Activated gamma-delta T cell treated with Interleukin-2 at 50 U/mL for 16 hours (primary cell): ENCODE measurements at places on chromosomes 2 and 18.

GRCh38 chr2:180505203-180505602 lies 475.2 kb upstream of the UBE2E3 start:
- DNase-seq, result no peak

DNA sequence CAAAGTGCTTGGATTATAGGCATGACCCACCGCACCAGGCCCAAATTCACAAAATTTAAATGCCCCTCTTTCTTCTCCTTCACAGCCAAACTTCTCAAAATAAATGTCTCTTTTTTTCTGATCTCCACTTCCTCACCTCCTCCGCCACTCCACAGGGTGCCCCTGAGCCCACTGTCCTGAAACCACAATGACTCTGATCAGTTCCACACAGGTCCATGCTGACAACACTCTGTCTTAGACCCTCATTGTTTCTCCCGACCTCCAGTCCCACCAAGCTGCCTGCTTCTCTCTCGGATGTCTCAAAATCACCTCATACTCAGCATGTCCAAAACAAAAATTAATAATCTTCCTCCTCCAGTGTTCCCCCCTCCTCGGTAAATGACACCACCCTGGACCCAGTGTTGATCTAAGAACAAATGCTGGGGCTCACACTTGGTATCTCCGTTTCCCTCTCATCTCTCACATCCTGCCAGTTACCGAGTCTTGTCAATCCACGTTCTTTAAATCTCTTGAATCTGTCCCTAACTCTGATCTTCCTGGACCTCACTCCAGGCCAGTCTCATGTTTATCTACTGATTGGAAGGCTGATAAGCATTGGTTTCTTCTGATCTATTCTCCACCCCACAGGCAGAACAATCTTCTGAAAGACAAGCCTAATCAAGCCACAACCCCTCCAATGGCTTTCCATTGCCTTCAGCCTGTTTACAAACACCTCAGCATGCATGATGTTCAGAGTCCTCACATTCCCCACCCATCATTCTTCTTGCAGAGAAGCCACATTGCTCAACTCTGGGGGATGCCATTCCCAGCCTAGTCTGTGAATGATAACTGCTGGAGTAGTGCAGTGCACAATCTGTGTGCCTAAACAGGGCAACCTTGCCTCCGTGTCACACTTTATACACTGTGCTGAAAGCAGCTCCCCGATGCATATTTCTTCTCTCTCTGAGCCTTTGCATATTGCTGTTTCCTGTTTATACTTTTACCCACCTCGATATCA lies 12.4 kb upstream of the ANKRD44 start:
- peak; percentile 24 for DNase-seq

DNA sequence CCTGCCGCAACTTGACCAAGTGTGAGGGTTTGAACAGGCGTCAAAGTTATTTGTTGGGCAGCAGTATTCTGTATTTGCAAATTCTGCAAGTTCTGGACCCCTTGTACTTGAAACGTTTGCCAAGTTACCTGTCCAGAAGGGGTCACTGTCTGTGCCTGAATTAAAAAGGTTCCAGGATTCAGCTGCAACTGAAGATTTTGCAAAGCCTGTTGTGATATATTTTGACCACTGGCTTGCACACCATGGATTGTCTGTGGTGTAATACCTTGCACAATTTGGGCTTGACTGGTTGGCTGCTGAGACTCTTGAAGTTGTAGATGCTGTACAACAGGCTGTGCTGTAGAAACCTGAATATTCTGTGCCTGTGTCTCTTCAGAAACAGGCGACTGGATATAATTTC lies 10.2 kb downstream of the SP3 start:
- no peak for DNase-seq

GRCh38 chr18:57660961-57661360 lies 39.3 kb upstream of the NARS1 start:
- no peak for DNase-seq

DNA sequence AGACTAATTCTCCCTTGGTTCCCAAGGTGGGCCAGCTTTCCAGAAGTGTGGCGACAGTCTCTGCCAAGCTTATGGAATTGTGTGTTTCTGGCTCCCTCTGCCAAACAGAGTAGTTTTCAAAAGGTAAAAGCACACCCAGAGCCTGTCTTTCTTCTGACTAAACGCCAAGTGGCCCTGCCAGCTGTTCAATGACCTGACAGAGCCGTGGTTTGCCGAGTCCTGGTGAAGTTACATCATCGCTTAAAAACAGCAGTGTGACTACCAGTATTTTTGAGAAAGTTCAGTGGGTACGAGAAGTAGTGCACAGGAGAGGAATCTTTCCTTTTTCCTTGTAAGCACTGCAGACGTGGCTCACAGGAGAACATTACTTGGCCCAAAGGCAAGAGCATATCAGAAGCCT lies 1.9 kb downstream of the PER2 start:
- no peak for DNase-seq

- no peak for DNase-seq
Observed at GRCh38 chr2:173854840-173855239, 110.3 kb downstream of the SP3 start.

- DNase-seq, result no peak
Observed at GRCh38 chr2:142100970-142101369, 29.8 kb downstream of the LRP1B start.

DNA sequence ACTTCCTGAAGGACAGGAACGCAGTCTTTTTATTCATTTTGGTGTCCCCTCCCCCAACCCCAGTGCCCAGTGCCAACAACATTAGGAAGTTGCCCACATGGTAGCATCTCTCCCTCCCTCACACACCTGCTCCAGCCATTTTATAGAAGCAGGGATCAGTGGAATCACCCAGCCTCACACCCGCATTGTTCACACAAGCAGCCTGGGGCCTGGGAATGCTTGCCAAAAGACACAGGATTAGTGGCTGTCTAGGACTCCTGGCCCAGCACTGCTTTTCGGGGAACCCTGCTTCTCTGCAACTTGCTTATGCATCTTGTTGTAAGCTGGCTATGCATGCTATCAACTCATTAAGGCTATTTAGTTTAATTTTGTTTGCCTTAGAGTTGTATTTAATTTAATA lies 17.9 kb downstream of the TMEM37 start:
- DNase-seq, result no peak

GRCh38 chr2:96763511-96764252 lies 3.0 kb downstream of the CNNM4 start:
- no peak for DNase-seq

DNA sequence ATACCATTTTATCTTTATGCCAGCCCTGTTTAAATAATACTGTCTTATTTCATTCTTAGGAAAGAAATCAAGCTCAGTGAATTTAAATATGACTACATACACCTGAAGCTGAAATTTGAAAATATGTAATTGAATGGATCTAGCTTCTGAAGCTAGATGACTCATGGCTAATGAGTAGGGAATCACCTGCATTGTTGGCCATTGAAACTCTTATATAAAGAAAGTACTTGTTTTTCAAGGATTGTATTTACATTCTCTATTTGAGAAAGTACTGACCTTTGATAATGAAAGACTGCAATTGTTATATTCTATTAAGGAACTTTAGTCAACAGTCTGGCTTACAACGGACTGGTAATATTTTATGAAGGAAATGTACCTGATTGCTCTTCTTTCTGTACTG lies 346.7 kb upstream of the LRATD1 start:
- DNase-seq, result no peak

GRCh38 chr2:178177066-178177679 lies 17.1 kb upstream of the OSBPL6 start:
- DNase-seq, result no peak

DNA sequence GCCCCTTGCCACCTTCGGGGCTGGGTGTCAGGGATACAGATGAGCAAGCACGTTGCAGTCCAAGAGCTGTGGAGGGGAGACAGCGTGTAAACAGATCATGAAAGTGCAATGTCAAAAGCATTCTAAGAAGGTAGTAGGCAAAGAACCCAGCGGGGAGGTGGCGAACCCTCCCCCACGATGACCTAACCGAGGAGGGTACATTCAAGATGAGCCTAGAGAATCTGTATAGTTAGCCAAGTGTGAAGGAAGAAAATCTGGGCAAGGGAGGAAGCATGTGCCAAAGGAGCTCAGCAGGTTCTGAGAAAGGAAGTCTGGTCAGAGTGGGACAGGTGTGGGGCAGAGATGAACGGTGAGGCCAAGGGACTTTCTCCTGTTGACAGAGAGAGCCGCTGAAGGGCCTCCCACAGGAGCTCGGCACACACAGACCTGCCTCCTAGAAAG lies 106.9 kb downstream of the SP3 start:
- DNase-seq, result no peak

GRCh38 chr2:1841461-1841860 lies 97.1 kb upstream of the PXDN start:
- DNase-seq, result no peak

- DNase-seq, result no peak
Observed at GRCh38 chr2:196601430-196602306, 37.8 kb upstream of the CCDC150 start.

DNA sequence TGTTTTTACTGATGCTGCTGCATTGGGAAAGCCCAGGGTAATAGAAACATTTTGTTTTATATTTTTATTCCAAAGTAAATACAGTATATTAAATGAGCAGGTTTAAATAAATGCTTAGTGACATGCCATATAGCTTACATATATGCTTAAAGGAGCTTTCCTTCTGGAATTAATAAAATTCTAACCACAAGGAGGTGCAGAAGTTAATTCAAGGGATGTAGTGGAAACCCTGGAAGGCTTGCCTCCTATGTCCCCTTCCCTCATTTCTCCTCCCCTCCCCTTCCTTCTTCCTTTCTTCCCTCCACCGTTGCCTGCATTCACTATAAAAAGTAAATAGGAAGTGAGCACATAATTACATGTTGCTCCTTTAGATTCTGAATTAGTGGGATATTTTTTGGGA lies 96.3 kb downstream of the UBE2E3 start:
- DNase-seq, result no peak

GRCh38 chr2:75896779-75897366 lies 186.2 kb upstream of the GCFC2 start:
- DNase-seq, result no peak

DNA sequence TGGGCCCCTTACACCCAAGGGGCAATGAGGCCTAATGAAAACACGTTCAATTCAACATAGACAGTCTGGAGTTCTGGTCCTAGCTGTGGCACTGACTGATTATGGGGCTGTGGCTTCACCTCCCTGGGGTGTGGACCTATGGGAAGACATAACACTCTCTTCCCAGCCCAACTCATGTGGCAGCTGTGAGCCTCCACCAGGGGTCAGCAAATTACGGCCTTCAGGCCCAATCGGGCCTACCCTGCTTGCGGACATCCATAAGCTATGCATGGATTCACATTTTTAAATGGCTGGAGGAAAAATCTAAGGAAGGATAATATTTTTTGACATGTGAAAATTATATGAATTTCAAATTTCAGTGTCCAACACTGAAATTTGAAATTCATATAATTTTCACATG lies 101.3 kb downstream of the LOXHD1 start:
- DNase-seq, result no peak

- DNase-seq, result no peak
Observed at GRCh38 chr18:67600181-67601180, 84.0 kb upstream of the DSEL start.

- DNase-seq, result no peak
Observed at GRCh38 chr2:193895226-193895625, 1700.5 kb upstream of the TMEFF2 start.

DNA sequence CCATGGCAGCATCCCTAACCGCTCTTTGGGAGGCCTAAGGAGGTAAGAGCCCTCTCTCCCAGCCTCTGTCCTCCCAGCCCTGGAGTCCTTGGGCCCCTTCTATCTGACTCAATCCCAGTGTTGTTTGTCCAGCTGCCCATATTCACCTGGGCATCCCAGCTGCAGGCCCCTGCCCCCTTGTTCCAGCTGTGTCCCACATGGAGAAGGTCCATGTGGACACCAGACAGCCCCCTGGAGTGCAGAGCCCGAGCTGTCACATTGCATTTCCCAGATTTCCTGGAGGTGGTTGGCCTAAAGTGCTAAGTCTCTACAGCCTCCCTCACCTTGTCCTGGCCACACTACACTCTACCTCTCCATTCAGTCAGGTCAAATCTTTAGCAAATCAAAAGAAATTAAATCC lies 42.5 kb downstream of the PSD4 start:
- no peak for DNase-seq

- no peak for DNase-seq
Observed at GRCh38 chr2:67240507-67240906, 156.6 kb upstream of the ETAA1 start.

- DNase-seq, result peak; percentile 53
Observed at GRCh38 chr2:109213646-109214433, 84.8 kb downstream of the SH3RF3 start.
